ENCODE measurements at places on chromosomes 16 and 17.

DNA sequence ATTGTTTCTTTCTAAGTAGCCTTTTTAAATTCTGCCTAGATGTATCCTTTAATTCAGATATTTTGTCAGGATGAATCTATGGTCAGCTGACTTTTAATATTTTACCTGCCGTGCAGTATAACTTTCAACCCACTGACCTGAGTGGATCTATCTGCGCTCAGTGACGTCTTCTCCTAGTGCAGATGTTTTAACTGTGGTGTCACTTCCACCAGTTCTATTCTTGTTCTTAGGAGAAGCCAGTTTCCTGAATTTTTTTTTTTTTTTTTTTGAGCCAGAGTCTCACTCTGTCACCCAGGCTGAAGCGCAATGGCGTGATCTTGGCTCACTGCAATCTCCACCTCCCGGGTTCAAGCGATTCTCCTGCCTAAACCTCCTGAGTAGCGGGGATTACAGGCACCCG is 5.0 kb upstream of the TM4SF5 start:
- DNase-seq = no peak

DNA sequence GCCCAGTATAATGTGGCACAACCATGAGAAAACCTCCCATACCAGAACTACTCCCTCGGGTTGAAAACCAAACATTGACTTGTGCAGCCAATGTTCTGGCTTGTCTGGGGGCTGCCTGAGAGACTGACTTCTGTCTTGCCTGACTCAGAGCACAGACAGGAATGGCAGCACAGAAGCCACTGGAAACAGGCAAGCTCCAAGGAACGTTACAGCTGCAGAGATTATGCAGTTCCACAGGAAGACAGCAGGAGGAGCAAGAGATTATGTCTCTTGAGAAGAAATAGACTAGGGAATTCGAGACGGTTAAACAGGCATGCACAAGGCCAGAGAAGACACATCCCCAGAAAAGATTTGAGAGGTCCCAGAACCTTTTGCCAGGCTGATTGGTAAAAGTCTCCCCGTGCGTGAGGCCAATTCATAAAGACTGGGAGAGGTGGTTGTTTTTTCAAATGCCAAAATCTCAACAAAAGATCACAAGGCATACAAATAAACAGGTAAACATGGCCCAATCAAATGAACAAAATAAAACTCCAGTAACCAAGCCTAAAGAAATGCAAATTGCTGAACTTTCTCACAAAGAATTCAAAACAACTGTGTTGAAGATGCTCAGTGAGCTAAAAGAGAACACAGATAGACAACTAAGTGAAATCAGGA is 90.6 kb upstream of the CDH5 start:
- no peak for DNase-seq

GRCh38 chr17:57490890-57491289 is 234.6 kb downstream of the MSI2 start:
- DNase-seq = no peak

DNA sequence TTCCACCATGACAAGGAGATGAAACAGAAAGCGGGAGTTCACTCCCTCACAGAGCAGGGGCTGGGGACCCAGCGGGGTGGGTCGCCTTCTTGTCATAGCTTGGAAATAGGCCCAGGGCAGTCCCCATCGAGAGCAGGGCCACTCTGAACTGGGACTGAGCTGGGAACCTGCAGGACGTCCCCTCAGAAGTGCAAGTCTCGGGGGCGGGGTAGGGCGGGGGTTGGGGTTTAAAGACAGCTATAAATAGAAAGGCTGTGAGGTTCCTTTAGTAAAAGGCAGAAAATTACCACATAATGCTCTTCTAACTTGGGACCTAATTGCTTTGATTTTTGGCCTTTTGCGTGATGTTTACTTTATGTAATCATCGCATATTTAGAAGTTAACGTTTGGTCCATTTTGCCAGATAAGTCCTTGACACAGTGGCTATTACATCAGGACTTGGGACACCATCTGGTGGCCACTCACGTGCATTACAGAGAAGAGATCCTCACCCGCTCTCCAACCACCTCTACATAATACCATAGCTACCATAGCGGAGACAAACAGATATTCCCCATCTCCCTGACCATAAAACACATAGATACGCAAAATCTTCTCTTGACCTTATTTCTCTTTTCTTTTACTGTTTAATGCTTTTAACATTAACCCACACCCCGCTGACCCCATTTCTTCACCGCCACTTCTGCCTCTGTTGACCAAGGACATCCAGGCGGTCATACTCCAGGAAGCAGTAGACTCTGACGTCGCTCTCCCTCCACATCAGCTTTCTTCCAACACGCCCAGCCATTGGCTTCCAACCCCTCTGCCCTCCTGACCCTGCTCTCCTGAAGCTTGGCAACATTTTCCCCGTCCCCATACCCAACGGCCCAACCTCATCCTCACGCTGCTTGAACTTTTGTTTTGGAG is 27.5 kb upstream of the PIK3R6 start:
- no peak for DNase-seq

DNA sequence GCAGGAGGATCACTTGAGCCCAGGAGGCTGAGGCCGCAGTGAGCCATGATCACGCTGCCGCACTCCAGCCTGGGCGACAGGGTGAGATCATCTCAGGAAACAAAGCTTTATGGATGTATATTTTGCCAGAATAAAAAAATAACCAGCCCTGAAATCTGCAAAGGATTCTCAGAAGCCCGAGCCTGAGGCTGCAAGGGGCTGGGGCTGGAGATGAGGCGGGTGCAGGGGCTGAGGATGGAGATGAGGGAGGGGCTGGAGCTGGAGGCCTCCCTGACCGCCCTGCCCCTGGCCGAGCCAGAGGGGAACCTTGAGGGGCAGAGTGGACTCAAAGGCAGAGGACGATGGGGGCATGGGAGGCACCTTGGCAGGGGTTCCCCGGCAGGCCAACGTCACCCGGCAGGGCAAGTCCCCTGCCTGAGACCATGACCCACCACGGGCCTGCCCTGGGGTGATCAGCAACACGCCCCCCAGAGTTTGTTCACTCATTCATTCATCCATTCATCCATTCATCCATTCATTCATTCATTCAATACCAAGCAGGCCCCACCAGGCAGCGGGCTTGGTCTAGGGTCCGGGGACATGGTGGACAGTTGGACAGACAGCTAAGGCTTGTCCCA is 32.5 kb downstream of the PIEZO1 start:
- no peak for DNase-seq

- no peak for DNase-seq
Measured at GRCh38 chr17:1707107-1707506, 3.1 kb downstream of the TLCD2 start.

DNA sequence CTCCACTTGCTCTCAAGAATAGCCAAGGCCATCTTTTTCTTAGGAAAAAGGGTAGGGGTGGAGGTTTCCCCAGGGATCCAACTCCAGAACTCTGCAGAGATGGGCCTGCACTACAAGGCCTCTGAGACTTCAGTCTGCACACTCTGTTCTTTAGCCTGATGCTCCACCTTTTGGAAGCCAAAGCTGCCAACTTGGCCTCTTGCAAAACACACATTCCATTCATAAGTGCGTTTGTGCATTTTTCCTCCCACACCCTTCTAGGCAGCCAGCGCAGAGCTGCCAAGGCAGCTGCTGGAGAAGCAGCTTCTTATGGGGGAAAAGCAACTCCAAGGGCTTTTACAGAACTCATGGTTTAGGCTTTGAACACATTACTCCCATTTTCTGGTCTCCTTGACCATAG is 45.3 kb downstream of the REXO5 start:
- no peak for DNase-seq

- DNase-seq = no peak
Measured at GRCh38 chr16:71666928-71667707, 41.1 kb downstream of the MARVELD3 start.
